ENCODE measurements at places on chromosomes 4 and X.

DNA sequence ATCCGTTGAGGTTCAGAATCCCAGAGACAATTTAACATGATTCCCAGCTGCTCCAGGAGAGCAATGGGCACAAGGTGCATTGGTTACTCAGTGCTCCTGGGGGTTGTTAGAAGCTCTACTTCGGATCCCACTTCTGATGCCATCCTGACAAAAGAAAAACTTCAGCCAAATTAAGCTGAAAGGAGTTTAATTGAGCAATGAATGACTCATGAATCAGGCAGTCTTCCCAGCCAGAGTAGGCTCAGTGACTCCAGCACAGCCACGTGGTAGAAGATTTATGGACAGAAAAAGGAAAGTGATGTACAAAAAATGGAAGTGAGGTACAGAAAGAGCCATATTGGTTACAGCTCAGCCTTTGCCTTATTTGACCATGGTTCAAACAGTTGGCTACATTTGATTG is 95.7 kb downstream of the PWWP3B start:
- peak; percentile 70 for DNase-seq

DNA sequence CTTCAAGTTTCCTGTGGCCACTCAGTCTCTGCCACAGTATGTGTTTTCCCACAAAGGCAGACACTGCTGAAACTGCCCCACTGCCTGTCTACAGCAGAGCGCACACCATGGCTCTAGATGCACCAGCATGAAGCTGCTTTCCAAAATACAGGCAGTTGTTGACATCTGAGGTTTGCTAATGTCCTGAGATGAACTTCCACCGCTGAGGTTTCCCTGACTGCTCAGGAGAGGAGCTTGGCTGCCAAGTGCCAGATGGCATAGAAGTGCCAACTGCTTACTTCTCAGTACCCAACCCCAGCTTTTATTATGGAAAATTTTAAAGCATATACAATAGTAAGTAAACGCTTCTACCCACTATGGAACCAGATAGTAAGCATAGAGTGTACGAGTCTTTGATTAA is 61.0 kb upstream of the EXOC1L start:
- peak; percentile 11 for DNase-seq

DNA sequence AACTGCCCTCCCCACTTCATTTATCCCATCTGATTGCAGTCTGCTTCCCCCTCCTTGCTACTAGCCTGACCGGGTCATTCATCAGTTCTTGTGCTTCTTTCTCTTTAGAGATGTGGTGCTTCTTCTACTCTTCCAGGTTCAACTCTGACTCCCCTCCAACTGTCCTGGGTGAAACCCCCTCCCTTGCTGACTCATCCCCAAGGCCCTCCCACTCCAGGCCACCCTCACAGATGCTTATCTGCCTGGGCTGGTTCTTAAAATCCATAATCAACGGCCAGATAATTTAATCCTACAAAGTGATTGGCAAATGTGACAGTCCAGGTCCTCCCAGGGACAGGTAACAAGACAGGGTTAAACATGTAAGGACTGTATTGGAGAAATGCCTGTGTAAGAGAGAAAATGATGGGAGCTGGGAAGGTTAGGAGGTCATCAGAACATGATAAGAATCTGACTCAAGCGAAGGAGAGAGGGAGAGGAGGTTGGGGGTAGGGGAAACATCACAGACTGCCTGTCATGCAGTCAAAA is 182.8 kb upstream of the C1QTNF7 start:
- DNase-seq, result no peak

GRCh38 chrX:24513416-24513815 is 48.3 kb downstream of the PDK3 start:
- DNase-seq, result no peak

DNA sequence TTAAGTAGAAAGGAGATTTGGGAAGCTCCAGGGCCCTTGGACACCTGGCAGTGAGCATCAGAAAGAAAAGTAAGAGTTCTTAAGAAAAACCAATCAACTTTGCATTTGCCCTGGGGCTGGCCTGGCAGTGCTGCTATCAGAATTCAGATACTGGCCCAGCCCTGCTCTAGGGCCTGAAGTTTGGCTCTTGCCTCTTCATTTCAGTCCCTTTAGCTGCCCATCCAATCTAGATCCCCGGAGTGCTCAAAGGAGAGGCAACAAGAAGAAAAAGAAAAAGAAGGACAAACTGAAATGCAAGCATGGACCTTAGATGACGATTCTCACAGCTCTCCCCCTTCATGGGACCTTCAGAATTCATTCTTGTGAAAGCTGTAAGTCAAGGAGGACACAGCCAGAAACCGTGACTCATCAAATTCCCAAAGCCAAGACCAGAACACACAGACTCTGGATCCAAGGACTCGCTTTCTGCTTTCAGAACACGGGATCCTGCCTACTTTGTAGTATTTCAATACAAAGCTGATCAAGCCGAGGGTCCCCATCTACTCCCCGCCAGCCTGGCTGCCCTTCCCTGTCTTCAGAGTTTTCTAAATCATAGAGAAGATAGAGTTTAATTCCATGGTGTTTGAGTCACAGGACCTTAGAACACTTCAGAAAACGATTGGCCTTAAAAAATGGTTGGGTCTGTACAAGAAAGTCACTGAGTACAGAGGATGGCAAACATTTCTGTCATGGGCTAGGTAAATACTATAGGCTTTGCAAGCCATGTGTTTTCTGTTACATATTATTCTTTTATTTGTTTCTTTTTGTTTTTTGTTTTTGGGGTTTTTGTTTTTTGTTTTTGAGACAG is 103.7 kb downstream of the RBM47 start:
- DNase-seq, result peak; percentile 93

DNA sequence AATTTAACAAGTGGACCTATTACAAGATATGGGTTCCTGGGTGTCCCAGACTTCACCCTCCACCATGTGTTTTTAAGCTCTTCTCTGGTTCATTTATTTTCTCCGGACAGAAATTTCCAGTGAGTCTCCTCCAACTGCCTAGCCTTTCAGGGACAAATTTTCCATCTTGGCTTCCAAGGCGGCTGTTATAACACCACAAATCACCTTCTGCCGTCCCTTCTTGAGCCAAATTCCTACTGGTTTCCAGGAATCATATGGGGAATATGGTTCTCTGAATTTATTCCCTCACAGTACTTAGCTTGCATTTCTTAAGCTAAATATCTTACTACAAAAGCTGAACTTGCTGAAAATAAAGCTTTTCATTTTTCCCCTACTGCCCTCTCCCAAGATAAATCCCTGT is 18.8 kb downstream of the NEXMIF start:
- DNase-seq, result no peak

GRCh38 chr4:82893942-82894341 is 3.0 kb upstream of the SEC31A start:
- DNase-seq, result peak; percentile 40

- DNase-seq, result peak; percentile 83
Measured at GRCh38 chr4:87895964-87896621, 63.3 kb downstream of the MEPE start.

- no peak for DNase-seq
Measured at GRCh38 chr4:111707491-111707890, 437.8 kb upstream of the FAM241A start.

- peak; percentile 5 for DNase-seq
Measured at GRCh38 chr4:1767061-1767769, 25.9 kb upstream of the FGFR3 start.

- no peak for DNase-seq
Measured at GRCh38 chr4:142497606-142498005, 348.5 kb downstream of the INPP4B start.

- DNase-seq, result no peak
Measured at GRCh38 chr4:71614621-71615020, 169.3 kb downstream of the GC start.

- no peak for DNase-seq
Measured at GRCh38 chrX:131944936-131945902, 77.9 kb upstream of the STK26 start.

GRCh38 chrX:153306527-153307115 is 14.9 kb downstream of the PNMA6F start:
- DNase-seq, result no peak

DNA sequence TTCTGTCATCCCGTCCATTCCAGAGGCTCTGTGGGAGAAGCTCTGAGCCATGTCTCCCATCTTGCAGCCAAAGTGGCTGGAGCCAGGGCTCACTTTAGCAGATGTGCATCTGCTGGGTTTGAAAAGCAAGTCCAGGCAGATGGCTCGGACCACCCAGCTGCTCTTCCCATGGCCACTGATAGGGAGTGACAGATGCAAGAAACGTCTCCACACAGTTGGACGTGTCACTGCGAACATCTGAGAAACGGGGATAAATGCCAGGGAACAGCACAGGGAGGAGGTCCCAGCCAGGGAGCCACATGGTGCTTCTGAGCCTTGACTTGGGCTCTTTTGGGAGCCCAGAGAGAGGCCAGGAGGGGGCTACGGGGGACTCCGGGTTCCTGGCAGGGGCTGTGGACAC is 242.3 kb downstream of the AFAP1 start:
- no peak for DNase-seq

Data from fibroblast of mammary gland (primary cell).